NCI-H524 (cell line): ENCODE measurements at places on chromosomes 11 and 22.

GRCh38 chr22:20204311-20204710 lies 53.5 kb upstream of the CCDC188 start:
- peak; percentile 85 for DNase-seq

- DNase-seq: no peak
Observed at GRCh38 chr11:120839201-120839600, 184.7 kb upstream of the TBCEL start.

DNA sequence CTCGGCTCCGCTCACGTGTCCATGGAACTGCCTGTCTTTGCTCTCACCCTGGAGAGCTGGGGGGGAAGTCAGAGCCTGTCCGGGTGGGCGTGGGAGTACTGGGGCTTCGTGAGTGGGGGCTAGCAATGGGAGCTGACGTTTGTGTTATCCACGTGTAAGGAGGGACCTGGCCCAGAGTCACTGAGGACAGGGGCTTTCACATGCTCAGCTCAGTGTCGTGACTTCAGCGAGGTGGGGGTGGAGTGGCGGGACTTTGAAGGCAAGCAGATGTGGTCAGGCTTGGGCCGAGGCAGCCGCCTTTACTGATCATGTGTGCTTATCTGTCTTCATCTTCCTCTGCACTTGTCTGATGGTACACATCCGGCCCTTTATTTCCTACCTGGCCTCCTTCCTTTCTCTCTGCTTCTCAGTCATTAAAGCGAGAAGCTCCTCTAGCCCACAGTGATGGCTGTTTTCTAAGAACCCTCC lies 113.1 kb upstream of the NNMT start:
- no peak for DNase-seq

DNA sequence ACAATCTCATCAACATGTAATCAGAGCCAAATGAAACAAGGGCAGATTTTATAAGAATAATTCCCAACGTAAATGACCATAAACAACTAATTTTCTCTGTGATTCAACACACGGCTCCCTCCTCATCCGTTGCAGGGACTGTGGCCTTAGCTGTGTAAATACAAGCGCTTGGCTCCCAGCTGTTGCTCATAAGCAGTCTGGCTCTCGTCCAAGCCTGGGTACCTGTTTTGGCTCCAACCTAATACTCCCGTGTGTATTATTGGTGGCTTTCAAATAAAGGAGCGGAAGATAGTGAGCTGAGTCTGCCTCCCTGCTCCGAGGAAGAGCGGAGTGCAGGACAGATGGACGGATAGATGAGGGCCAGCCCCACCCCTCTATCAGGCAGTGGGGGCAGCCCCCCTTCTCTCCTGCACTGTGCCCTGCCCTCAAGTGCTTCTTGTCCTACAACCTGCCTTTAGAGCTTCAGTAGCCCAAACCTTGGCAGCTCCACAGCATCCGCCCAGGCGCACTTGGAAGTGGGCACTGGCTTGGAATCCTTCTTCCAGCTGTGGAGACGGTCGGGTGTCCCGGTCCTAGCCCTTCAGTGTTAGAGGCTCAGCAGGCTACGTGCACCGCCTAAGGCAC lies 670.9 kb downstream of the BRD1 start:
- peak; percentile 96 for DNase-seq

GRCh38 chr11:4481240-4481582 lies 1.2 kb upstream of the OR52K1 start:
- no peak for DNase-seq

GRCh38 chr11:128697645-128698174 lies 3.8 kb downstream of the FLI1 start:
- no peak for DNase-seq

- DNase-seq: no peak
Observed at GRCh38 chr11:99911116-99911515, 776.0 kb upstream of the ARHGAP42 start.

- DNase-seq: no peak
Observed at GRCh38 chr22:27483095-27483785, 318.3 kb downstream of the MN1 start.

GRCh38 chr11:112292785-112293407 lies 32.2 kb upstream of the PLET1 start:
- no peak for DNase-seq

DNA sequence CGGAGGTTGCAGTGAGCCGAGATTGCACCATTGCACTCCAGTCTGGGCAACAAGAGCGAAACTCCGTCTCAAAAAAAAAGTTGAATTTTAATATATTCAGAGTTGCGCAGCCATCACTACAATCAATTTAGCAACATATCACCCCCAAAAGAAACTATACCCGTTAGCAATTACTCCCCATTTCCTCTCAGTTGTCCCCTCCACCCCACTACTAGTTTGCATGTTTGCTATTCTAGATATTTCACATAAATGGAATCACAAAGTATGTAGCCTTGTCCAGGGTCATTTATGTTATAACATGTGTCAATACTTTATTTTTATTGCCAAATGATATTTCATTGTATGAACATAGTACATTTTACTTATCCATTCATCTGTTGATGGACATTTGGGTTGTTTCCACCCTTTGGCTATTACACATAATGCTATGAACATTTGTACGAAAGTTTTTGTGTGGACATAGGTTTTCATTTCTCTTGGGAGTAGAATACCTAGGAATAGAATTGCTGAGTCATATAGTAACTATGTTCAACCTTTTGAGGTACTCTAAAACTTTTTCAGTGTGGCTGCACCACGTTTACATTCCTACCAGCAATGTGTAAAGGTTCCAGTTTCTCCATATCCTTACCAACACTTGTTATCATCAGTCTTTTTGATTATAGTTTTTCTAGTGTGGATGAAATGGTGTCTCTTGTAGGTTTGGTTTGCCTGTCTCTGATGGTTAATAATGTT lies 2.2 kb downstream of the ZNF143 start:
- DNase-seq: no peak

DNA sequence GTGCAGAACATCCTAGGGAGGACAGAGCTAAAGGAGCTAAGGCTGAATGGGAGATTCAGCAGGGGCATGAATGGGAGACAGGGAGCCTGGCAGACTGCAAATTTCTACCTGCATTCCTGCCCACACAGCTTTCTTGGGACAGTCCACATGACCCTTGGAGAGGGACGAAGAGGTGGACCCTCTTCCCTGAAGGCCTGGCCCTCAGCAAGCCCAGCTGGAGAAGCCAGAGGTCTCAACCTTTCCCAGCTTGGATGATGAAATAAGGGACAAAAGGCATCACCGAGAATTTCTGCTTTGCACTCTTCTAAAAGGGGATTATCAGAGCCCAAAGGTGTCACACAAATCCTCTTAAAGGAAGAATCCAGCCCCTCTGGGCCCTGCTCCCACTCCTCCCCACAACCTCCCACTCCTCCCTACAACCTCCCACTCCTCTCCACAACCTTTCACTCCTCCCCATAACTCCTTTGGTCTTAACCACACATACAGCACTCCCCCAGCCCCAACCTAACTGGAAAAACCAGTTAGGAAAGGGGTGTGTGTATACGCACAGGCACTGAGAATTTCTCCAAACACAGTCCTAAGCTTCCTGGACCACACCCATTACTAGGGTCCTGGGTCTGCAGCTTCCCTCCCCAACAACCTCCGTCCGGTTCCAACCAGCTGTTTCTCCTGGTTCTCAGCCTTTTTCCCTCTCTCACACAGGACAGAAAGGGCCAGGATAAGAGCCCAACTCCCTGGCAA lies 38.4 kb downstream of the RPL27A start:
- DNase-seq: no peak

GRCh38 chr11:119835753-119836152 lies 106.8 kb upstream of the NECTIN1 start:
- no peak for DNase-seq

- no peak for DNase-seq
Observed at GRCh38 chr22:39949964-39950737, 10.0 kb upstream of the TMA7B start.

DNA sequence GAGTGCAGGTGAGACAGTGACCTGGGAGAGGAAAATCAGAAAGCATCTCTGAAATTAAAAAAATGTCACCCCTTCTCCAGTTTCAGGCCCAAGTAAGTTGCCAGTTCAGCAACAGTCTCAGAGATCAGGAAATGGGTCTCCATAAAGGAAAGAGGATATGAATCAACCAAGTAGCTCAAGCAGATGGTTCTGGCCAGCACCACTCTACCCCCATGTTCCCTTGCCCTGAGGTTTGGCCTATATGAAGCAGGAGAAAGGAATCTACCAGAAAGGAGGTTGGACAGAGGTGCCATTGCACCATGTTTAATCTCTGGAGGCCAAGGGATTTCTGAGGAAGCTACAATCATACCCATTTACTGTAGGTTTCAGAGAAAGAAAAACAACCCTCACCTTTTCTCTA lies 7.7 kb downstream of the FZD4 start:
- no peak for DNase-seq

GRCh38 chr11:97850701-97851100 lies 1170.0 kb upstream of the CNTN5 start:
- no peak for DNase-seq

GRCh38 chr11:56292154-56292553 lies at the start of gene OR8H1:
Gene OR8H1 (minus strand): TSS chr11:56292254. CDS start chr11:56291062, 1,192 bp downstream.
- no peak for DNase-seq

GRCh38 chr11:129814244-129815014 lies 1.2 kb upstream of the TMEM45B start:
- no peak for DNase-seq

DNA sequence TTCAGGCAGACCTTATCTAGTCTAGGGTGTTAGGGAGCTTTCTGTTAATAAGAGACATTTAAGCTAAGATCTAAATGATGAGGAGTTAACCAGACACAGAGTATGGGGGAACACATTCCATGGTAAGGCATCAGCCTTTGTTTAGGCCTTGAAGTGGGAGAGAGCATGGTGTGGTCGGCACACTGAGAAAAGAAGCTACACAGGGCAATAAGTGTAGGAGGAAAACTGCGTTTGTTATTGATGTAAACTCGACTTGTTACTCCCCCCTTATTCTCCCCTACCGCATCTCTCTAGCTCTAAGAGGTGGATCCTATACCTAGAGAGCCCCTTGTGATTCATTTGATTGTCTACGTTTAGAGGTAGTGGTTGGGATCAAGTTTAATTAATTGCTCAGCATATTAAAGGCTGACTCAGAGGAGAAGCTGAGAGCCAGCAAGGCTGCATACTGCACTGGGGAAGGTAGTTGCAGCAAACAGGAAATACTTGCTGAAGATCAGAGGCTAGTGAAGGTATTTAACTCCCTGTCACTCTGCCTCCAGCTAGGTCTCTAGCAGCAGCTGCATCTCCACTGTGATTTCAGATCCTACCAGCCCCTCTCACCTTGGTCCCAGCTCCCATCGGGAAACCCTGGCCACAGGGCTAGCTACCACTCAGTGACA lies 86.8 kb upstream of the TEAD1 start:
- DNase-seq: no peak

DNA sequence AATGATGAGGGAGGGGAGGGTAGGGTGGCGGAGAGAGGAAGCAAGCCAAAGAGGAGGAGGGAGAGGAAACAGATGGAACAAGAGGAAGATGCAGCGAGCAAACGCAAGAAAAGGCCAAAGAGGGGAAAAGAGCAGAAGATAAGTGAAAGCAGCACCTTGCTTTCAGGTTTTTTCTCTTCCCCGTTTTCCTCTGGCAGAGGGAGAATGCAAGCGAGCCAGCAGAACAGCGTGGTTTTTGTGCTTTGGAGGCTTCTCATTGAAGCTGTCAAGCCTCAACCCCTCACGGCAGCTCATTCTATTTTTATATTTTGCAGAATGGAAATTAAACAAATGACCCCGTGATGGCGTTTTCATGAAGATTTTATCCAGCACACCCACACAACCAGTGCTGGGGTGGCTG lies 67.1 kb upstream of the GRAMD1B start:
- DNase-seq: no peak

- no peak for DNase-seq
Observed at GRCh38 chr22:50105208-50106100, 15.6 kb downstream of the MOV10L1 start.

DNA sequence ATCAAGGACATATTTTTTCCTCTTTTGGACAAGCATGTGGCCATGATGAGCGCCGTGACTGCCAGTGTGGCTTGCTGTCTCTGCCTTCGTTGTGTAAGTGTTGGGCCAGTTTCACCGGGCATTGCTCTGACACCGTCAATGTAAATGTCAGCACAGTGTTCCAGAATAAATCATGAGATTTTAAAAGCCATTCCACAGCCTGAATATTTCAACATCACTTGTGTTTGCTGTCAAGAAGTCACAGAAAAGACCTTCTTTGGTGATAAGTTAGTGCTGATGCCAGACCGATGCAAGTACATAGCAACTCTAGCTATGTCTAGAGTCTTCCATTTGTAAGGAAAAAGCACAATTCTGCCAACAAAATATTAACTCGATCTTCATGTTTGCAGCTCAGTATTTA lies 467.8 kb downstream of the TBC1D22A start:
- no peak for DNase-seq

DNA sequence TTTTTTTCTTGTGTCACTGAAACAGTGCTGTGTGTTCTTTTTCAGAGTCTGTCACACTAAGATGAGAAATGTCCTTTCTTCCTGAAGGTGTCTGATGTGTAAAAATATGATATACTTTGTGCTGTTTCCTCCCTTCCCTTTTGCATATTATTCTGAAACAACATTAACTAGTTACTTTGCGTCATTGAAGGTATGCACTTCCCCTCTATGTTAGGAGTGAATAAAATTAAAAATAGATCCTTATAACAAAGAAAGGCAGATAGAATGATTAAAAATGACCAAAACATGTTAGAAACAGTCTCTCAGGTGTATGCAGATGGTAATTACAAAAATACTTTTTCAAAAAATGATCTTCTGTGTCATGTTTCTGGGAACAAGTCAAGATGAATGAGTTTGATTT lies 1.6 kb upstream of the RAB30 start:
- DNase-seq: no peak

DNA sequence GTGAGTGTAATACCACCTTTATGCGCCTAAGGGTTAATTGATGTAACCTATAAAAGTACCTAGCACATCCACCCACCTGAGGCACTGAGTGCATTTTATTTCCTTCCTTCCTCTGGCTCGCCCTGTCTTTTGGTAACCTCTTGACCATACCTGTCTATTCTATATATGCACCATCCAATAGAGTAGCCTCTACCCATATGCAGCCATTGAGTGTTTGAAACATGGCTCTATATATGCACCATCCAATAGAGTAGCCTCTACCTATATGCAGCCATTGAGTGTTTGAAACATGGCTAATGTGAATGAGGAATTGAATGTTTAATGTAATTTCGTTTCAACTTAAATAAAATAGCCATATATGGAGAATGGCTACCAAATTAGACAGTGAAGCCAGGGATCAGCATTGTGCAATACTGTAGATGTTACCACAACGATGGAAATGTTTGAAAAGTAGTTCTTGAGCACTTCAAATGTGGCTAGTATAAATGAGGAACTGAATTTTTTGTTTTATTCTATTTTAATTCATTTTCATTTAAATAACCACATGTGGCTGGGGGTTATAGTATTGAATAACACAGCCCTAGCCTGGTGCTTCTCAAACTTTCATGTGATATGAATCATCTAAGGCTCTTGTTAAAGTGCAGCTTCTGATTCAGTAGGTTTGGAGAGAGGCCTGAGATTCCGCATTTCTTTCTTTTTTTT lies 33.8 kb downstream of the SLC35F2 start:
- DNase-seq: no peak

DNA sequence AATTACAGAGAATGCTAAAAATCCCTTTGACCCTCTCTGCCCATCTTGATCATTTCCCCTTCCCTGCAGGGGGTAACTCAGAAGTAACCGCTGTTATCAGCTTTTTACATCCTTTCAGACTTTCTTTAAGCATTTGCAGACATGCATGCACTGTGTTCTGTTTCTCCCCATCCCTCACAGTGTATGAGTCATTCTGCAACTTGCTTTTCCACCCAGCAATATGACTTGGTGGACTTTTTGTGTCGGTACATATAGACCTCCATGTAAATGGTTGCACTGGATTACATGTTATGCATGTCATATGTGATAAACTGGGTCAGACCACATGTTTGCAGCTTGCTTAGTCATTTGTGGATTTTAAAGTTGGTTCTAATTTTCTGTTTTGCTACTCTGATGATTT lies 87.7 kb upstream of the NECTIN1 start:
- DNase-seq: no peak
